ENCODE measurements at places on chromosomes 3 and 15.

- no peak for DNase-seq
These were observed 4.1 kb downstream of the EFCAB12 start for GRCh38 chr3:129424185-129424841.

- no peak for DNase-seq
These were observed 9.0 kb upstream of the PIK3R4 start for GRCh38 chr3:130755666-130756065.

DNA sequence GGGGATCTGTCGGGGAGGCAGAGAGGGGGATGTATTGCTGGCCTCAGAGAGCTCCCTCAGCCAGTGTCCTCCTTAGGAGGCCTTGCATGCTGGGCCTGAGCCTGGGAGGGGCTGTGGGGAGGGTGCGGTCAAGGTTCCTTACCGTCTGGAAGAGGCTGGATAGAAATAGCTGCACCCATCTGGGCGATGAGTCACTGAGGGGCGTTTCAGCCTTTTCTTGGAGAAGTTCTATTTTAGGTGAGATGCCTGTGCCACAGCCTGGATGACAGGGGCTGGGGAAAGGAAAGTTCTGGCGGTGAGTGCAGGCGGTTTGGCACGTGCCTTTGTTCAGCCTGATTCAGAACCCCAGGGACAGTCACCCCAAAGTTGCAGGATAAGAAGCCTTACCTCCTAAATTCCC is 35.7 kb upstream of the APEH start:
- no peak for DNase-seq

GRCh38 chr15:54502416-54503075 is 524.3 kb downstream of the UNC13C start:
- no peak for DNase-seq

DNA sequence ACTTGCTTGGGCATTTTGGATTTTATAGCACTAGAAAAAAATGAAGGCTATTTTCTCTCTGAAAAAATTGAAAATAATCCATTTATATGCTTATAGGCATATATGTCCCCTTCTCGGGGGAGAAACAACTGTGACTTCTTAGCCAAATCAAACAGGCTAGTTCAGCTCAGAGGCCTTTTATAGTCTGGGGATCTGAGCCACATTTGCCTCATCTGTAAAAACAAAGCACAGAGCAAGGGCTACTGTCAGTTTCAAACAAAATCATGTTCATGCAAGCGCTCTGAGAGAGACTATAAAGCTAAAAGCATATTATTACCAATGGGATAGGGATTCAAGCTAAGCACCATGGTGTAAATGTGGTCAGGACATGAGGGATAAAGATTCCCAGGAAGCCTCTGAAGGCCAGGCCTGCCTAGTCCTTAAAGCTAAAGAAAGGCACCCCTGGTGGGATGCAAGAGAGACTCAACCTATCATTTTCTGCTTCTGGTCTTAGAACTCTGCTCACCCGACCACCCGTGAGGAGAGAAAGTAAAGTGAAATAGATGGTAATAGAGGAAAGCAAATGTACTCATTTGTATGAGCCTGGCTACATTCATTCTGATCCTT is 51.0 kb upstream of the IL12A start:
- no peak for DNase-seq

DNA sequence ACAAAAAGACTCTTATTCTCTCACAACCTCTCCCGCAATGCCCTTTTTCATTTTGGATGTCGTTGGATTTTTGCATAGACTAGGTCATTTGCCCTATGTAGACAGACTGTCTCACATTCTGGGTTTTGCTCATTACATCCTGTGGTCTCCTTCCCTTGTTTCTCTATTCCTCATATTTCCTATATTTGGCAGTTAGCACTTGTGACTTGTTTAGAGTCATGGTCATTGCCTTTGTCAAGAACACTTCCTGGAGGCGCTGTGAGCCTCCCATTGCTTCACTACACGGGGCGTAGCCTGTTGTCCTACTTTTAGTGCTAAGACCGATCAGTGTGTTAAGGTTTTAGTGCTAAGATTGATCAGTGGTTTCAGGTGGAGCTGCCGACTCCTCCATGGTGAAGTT is 16.1 kb upstream of the TATDN2 start:
- no peak for DNase-seq

DNA sequence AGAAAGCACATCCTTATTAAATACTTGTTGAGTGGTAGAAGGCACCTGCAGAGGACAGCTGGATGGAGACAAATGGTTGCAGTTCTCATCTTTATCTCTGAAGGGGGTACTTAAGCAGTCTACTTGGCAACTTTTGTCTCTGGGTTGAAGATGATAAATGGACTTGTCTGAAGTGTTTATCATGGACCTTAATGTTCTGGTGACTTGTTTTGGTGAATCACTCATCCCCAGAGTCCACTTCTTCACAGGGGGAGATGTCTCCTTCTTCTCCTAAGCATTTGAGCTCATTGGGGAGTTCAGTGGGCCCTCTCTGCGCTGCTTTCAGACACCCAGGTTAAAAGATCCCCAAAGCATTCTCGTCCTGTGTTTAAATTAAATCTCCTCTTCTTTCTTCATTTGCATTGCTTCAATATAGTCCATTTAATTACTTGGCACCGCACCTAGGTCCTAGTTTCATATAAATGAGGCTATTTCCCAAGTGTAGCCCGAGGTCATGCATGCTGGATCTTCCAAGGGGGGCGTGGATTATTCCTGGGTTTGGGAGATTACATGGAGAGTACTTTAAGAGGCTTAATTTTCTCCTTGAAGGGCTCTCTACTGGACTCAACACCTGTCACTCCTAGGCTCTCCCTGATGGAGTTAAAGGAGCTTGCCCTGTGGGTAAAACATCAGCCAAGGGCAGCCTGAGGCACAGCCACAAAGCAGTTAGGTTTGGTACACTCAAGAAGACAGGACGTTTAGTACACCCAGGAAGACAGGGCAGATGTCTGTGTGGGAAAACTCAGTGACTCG is 239.3 kb upstream of the C2CD4B start:
- no peak for DNase-seq

DNA sequence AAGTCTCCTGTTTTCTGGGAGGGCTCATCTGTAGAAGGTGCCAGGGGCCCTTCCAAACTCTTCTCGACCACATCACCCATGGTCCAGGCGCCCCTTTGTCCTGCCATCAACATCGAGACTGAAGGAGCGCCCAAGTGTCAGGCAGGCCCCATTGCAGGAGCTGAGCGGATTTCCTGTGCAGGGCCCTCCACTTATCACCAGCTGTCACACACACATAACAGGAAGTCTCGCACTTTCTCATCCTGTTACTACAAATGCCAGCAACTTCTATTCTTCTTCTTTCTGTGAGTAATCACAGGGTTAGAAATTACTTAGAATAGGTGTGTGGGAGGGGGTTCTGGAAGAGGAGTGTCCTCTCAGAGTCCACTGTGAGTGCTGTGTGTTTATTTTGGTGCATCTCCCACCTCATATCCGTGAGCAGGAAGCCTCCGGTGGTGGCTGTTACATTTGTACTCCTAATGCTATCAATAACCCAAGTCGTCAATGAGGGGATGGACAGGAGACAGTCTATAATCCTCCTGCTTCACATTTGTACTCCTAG is at the start of gene KLHL6:
TSS of gene KLHL6 (minus strand) at position 166 of the 541 bp plus-strand sequence. CDS start at position 113, 53 bp downstream.
- peak; percentile 57 for DNase-seq

GRCh38 chr3:185330238-185330637 is 32.7 kb upstream of the MAP3K13 start:
- no peak for DNase-seq

GRCh38 chr3:194723846-194724618 is 38.3 kb downstream of the FAM43A start:
- DNase-seq: no peak

- DNase-seq: no peak
These were observed 118.3 kb upstream of the TRIM42 start for GRCh38 chr3:140559546-140559945.

- peak; percentile 10 for DNase-seq
These were observed 103.1 kb downstream of the HCN4 start for GRCh38 chr15:73265536-73266153.

- no peak for DNase-seq
These were observed 163.4 kb downstream of the KLF13 start for GRCh38 chr15:31489801-31490646.

DNA sequence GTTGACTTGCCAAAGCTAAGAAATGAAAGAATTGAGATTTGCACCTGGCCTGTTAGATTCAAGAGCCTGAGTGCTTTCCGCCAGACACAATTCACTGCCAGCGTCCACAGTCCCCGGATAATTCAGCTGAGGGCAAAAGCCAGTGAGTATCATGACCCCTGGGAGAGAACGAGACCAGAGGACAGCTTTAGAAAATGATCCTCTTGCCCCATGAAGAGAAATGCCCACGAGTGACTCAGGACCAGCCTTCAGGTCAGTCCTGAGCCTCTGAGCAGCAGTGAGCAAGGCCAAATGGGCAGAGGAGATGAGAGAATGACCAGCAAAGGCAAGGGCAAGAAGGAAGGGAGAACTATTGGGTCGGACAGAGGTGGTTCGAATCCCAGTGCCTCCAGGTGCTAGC is 273.5 kb downstream of the FAM43A start:
- DNase-seq: no peak

GRCh38 chr15:80549191-80549590 is 145.0 kb downstream of the ARNT2 start:
- no peak for DNase-seq

DNA sequence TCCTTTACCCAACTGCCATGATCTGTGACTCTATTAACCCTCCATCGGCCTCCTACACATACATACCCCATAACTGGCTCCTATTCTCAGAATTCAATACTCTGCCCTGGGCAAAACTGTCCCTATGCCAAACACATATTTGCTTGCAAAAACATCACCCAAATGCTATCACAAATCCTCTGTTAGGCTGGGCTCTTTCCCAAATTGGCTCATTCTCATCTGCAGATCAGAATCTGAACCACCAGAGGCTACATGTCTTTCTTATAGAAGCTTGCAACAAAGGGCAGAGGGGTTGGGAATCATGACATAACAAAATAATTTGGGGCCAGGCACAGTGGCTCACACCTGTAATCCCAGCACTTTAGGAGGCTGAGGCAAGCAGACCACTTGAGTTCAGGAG is 45.4 kb upstream of the GOLM2 start:
- no peak for DNase-seq

DNA sequence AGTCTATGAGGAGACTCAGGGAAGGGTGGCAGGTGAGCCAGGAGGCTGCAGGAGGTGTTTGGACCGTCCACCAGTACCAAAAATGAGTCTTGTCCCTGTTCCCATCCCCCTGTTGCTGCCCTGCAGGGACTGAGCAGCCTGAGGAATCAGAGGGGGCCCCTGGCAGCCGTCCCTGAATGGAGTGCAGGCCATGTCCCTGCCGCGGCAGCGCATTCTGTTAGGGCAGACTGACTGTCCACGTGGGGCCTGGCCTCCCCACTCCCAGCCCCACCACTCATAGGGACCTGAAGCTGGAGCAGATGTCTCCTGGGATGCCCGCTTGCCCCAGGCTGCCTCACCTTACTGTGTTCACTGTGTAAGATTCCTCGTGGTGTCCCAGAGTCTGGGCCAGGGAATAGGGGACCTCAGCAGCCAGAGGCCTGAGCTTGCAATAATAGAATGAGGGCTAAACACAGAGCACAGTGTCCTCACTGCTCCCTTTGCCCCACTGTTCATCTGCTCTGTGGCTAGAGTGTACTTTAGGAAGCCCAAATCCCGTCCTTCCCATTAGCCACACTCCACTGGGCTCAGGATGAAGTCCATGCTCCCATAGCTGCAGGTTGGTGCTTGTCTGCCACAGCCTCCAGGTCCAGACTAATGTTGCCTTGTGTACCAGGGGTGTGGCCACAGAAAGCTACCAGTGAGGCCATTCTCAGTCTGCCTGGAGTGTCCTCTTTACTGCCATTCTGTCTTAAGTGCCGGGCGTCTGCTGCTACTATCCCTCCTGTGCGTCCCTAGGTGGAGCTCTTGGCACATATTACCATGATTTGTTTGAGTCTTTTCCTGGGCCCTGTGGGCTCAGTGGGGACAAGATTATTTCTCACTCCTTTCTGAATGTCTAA is 63.2 kb downstream of the HCN4 start:
- no peak for DNase-seq

- DNase-seq: no peak
These were observed 1097.8 kb downstream of the NAALADL2 start for GRCh38 chr3:175956964-175957363.

DNA sequence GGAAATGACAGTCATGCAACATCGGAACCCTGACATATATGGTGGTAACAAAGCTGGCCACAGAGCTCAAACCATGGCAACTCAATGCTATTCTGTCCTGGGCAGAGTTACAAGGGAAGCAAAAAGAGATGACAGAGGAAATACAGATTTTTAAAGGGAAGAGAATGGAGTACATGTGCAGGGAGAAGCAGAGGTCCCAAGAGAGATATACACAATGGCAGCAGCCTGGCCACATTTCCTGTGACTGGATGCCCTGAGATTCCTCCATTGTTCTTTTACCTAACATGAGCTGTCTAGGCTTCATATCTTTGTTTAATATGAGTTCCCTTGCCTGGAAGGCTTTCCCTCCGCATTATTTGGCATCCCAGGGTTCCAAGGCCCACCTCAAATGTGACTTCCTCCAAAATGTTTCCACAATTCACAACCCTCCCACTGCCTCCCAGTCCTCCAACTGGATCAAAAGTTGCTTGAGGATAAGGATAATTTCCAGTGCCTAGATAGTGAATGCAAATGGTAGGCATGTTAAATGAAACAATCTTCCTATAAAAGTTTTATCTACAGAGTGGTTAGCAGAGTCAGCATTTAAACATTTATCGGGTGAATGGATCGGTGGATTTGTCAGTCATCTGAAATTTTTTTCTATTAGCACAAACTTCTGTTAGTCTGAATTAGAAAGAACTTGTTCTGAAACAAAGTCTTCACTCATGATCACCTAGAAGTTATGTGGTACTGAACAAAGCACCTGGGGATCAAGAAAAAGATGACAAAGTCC is 86.2 kb downstream of the DHX30 start:
- no peak for DNase-seq

DNA sequence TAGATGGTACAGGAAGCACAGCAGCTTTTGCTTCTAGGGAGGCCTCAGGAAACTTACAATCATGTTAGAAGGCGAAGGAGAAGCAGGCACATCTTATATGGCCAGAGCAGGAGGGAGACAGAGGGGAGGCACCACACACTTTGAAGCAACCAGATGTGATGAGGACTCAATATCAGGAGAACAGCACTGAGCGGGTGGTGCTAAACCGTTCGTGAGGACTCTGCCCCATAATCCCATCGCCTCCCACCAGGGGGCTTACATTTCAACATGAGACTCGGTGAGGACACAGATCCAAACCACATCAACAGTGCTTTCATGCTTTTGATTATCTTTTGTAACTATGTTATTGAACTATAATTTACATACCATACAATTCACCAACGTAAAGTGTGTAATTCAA is 7.6 kb upstream of the TMEM44 start:
- DNase-seq: peak; percentile 6

DNA sequence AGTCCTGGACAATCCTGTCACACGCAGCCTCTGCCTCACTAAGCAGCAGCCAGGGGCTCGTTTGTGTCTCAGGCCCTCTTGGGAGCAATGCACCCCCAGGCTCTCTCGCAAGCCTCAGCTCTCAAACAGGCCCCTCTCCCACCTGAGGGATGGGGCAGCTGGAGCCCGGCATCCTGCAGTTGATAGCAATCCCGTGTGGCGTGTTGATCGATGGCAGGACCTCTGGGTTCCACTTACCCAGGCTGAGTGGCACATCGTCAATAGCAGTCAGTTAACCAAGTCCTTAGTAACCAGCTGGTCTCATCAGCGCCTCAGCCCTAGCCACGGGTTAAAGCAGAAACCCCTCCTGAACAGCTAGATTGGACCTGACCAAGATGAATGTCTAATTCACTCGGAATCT is 36.5 kb upstream of the PLXNA1 start:
- DNase-seq: no peak

All from stimulated activated CD8-positive, alpha-beta memory T cell treated with anti-CD3 and anti-CD28 coated beads, Interleukin-4, amount 100 ng/mL, for 4 hours (primary cell).